ENCODE measurements at places on chromosomes 1 and 21.

- DNase-seq, result no peak
Measured at GRCh38 chr1:77283701-77284425, 2.0 kb downstream of the AK5 start.

DNA sequence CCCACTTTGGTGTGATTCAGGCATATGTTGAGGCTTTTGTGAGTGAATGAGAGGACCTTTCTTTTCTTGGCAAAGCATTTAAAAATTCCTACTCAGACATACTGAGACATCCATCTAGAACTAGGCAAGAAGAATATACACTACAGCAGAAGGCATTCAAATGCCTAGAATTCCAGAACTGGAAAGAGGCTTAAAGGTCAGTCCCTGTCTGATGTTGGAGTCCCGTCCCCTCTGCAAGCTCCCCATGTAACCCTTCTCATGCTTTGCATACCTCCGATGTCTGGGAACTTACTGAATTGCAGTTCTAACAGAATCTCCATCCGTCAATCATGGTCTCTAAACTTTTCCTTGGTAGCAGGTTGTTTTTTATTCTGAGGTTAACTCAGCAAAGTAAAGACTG lies 152.9 kb downstream of the ATP6V1G3 start:
- DNase-seq, result no peak

- no peak for DNase-seq
Measured at GRCh38 chr1:54180701-54181360, 19.0 kb downstream of the CYB5RL start.

- DNase-seq, result no peak
Measured at GRCh38 chr1:157774412-157774811, 2.5 kb downstream of the FCRL2 start.

DNA sequence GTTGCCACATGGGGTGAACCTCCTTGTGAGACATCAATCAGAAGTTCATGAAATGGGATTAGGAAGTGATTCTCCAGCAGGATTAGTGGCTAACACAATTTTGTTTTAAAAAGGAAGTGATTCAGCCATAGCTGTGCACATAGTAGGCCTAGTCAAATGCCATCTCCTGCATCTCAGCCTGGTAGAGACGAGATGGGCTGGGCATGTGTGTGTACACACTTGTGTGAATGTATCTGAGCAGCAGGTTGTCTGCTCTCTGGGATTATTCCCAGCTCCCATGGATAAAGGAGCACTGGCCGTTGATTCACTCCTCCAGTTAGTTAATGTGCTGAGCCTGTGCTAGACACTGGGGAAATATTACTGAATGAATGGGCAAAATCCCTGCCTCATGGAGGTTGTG lies 2.0 kb downstream of the FOXE3 start:
- DNase-seq, result no peak

- DNase-seq, result no peak
Measured at GRCh38 chr1:170114906-170115305, 30.9 kb upstream of the NTMT2 start.

DNA sequence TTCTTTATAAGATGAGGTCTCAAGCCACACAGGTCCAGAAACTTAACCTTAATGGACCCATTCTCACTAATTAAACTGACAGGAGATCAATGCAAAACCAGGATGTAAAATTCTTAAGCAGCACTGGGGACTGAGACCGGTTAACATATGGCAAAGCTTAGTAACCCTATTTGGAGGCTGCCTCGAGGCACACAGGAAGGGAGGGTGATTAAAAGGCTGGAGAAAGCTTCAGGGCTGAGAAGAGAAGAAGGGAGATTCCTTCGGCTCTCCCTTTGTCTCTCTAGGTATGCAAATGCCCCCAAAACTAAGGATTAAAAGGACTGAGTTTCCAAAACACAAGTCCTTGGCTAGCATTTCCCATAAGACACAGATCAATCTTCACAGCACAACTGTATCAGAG lies 120.8 kb upstream of the DSCAM start:
- no peak for DNase-seq

GRCh38 chr1:2978691-2979190 lies 42.5 kb upstream of the ACTRT2 start:
- DNase-seq, result no peak

GRCh38 chr1:20202166-20202565 lies 15.8 kb upstream of the PLA2G2C start:
- DNase-seq, result no peak

DNA sequence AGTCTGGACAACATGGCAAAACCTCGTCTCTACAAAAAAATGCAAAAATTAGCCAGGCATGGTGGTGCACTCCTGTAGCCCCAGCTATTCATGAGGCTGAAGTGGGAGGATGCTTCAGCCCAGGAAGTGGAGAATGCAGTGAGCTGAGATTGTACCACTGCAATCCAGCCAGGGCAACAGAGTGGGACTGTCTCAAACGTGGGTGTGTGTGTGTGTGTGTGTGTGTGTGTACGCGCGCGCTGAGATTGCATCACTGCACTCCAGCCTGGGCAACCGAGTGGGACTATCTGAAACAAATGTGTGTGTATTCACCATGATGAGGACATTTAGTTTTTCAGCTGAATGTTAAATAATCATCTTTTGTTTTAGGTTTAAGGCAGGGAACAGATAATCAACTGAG lies 21.1 kb downstream of the USP1 start:
- no peak for DNase-seq

DNA sequence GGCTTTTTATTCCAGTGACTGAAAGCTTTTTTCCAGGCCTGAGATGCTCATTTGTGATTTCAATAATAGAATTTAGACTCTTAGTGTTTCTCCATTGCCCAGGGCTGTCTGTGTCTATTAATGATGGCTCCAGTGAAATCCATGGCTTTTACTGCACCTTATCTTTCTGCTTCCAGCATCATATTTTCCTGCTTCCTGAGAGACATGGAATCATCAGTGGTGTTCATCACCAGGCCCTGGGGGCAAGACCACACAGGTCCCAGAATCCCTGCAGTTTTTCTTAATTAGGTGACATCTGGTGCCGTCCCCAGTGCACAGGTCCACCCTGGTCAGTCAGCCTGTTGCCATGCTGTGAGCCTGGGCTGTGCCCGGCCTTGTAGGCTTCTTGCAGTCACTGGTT lies 15.5 kb downstream of the NT5C1A start:
- no peak for DNase-seq

DNA sequence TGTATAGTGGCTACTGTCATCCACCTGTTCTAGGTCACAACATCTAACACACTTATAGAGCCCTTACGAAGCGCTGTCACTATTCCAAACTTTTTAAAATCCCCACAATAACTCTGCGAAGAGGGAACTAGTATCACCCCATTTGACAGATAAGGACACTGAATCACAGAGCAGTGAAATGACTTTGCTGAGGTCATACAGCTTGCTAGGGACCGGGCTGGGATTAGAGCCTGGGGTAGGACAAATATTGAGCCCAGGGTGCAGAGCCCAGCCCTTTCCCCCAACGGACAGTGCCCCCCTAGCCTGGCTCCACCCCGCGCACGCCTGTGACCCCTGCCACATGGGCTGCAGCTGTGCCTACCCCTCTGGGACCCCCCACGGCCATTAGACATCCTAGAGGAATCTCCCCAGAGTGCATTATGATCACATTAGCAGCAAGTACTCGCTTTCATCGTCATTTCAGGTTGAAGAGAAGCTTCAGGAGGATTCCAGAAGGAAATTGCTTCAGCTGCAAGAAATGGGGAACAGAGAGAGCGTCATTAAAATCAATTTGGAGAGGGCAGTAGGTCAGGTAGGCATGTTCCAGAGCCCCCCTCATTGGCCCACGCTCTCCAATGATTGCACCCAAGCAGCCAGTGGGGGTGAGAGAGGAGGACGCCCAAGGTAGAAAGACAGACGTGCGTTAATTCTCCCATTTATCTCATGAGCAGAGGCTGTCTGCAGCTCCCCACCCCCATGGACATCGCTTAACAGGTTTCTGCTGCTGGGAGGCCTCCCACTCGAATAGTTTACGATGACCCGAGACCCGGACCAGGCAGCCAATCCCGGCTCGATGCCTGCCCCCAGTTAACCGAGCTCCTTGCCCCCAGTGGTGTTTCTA lies 77.2 kb downstream of the FHAD1 start:
- DNase-seq, result no peak

- DNase-seq, result no peak
Measured at GRCh38 chr21:37582590-37582989, 216.0 kb downstream of the DYRK1A start.

DNA sequence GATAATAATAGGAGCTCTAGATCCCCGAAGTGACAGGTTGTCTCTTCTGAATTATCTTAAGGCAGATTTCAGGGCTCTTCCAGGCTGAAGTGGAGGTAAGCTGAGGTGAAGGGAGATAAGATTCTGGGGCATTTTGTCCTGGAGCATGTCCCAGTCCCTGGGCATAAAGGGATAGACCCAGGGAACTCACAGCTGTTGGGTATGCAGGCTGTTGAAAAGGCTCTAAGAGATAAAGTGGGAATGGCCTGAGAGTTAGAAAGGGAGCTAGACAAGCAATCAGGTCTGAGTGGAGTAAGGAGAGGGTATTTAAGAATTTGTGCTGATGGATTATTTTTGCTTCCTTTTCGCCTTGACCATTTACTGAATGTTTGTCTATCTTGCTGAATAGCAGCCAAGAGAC lies 123.7 kb downstream of the NOS1AP start:
- no peak for DNase-seq

DNA sequence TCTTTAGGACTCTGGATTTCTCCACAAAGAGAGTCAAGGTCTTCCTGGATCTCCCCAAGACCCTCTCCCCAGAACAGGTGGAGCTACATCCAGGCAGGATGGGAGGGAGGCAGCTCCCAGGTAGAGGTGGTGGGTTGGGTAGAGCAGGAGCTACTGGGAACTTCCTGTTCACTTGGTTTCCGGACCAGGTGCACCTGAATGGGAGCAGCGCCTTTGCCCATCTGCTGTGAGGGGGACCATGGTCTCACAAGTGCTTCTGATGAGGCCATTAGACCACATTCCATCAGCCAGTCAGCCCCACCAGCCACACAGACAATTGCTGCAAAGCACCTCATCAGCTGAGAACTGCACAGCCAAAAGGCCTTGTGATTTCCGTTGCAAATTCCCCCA lies 188.8 kb downstream of the MATN1 start:
- no peak for DNase-seq

- no peak for DNase-seq
Measured at GRCh38 chr1:90919190-90919719, 102.6 kb downstream of the ZNF644 start.

- no peak for DNase-seq
Measured at GRCh38 chr1:41730806-41731205, 187.9 kb downstream of the HIVEP3 start.

DNA sequence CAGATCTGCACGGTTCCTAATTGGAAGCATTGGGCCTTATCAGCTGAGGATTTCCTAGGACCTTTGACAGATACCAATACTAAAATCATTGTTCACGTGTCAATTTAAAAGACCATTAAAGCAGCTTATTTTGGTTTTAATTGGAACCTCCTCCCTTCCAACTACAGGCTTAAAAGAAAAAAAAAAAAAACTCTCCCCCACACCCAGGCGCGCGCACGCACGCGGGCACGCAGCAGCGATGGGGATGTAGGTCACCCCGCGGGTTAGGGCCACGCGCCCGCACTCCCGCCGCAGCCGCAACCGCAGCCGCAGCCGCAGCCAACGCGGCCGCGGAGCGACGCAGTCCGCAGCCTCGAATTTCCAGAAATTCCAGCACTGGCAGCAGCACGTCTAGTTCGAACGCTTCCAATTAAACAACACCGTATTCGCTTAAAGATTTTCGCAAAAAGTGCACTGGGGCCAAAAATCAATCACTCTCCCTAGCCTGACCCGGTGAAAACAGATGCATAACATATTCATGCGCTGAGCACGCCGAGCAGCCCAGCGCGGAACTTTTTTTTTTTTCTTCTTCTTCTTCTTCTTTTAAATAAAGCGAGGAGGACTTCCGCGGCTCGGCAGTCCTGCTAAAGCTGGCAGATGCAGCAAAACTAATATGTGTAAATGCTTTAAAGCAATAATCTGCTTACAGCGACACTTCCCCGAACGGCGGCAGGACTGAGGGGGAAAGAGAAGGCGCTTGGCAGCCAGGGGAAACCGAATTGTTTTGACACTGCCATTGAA lies 13.3 kb upstream of the BARHL2 start:
- DNase-seq, result no peak

DNA sequence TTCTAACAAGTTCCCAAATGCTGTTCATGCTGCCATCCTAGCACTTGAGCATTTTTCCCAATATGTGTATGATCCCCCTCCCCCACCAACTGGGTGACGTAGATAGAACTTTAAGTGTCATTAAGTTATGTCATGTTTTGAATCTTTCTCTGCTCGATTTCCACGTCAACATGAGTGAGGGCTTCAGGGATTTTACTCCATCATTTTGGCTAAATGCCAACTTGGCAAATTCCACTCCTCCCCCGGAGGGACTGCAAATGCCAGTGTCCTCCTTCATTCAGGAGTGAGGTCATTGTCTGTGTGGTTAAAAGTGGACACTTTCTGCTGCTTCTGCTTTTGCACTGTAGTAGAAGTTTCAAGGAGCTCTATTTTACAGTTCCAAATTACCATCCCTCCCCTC lies 201.7 kb downstream of the FGGY start:
- DNase-seq, result no peak

- DNase-seq, result no peak
Measured at GRCh38 chr1:48920851-48921250, 144.2 kb upstream of the BEND5 start.

DNA sequence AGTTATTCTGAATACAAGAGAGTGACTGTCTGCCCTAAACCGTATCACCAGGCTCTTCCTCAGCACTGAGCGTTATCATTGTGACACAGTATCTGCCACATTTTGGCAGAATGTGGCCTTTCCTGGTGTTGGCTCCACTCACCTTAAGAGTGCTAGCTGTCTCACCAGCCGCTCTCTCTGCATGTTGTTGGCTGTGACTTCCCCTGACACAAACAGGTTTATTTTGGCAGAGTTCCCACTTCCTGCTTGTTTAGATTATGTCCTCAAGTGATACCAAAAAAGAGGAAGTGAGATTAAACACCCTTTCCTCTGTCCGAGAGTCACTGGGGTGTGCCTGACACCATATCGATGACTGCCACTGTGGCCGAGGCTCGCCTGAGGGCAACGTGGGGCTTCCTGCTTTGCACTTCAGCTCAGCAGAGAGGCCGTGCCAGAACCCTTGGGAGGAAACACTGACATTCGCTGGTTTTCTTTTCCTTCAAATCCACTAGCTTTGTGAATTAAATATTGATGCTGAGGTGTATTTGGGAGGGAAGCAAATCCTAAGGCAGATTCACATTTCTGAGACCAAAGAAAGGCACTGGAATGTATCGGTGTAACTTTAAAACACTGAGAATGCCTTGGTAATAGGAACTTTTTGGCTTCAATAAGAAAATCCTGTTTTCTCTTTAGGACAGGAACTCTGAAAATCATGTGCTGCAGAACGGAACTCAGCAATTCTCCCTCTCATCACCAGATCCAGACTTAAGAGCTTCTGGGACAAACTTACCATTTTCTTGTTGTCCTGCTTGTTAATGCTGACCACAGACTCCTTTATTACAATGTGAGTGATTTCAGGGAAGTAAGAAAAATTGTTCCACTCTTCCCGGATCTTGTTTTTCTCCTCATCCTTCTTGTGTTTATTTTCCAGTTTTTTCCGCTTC lies 102.1 kb downstream of the JAK1 start:
- peak; percentile 33 for DNase-seq

GRCh38 chr1:158286487-158286886 lies 3.2 kb upstream of the CD1C start:
- DNase-seq, result no peak

GRCh38 chr1:23593042-23593521 lies 33.8 kb upstream of the ID3 start:
- DNase-seq, result no peak

- no peak for DNase-seq
Measured at GRCh38 chr1:64235181-64235580, 31.8 kb downstream of the UBE2U start.

All from activated naive CD4-positive, alpha-beta T cell treated with Interleukin-2 at 50 U/mL for 16 hours (primary cell).